ENCODE measurements at places on chromosomes 2 and 18. TPM values are rescaled to one million over a fixed set of nuclear protein-coding genes. Genes with fewer than 3 reads are reported as not detected.

PLGLB2 gene
- total RNA-seq, result 299 TPM

HOXD13 gene
- not detected for total RNA-seq

DNA sequence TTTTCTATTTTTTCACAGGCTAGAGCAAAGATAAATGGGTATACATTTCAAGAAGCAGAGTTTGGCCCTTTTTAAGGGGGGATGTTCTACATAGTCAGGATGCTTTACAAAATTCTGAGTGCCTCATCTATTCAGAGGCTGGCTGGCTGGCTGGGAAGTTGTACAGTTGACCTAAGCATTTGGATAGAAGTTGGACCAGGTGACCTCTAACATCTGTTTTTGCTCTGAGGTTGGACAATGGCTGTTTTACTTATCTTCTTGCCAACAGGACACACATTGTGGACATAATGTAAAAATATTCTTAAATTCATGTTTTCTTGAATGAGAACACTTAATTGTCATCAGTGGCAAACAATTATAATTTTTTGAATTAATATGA lies 205.4 kb downstream of the PTPRM start:
- no peak for DNase-seq

DNA sequence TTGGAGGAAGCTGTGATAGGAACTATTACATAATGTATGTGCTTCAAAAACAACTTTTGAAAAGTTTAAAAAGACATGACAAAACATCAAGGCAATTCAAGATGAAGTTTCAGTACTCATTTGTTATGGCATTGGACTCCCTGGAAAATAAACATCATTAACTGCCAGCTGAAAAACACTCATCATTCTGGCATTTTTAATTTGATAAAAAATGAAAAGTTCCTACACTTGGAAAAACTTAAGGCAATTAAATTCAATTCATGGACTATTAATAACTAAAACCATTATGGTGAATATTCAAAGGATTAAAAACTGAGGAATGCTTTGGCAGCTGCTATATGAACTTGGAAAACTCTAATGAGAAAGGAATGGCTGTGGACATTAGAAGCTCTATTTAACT lies 8.5 kb downstream of the TYW5 start:
- no peak for DNase-seq

Data from right lobe of liver (tissue), 6 donors.